Immature natural killer cell (primary cell): ENCODE measurements at places on chromosomes 12 and 14. TPM values are rescaled to one million over a fixed set of nuclear protein-coding genes. Genes with fewer than 3 reads are reported as not detected.

DNA sequence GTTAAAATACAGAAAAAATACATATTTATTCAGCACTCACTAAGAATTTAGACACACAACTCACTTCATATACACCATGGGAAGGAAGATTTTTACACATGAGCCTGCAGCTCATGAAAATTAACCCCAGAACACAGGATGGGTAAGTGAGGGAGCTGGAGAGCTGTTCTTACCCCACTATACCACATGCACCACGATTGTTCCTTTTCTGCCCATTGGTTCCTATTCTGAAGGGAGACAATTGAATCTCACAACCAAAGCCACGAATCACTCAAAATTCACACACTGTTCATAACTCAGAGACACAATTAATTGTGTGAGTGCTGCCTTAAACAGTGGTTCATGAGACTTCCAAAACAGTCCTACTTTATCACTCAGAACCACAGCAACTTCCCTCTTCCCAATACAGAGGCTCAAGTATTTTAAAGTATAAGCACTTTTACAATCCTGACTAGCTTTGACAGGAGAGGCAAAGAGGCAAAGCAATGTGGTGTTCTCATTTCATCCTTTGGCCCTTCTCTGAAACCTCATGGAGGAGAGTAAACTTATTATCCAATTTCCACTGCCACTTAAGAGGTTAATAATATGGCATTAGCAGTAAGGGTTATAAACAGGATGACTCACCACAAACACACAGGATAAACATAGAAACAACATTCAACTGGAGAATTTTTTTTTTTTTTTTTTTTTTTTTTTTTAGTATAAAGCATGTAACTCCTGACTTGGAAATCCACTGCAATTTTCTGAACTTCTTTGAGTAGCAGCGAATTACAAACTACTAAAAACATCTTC is 59.5 kb downstream of the ITPR2 start:
- no peak overlapping the region for H3K27ac ChIP-seq
- peaks cover 36% of the 10 kb centered on the region for H3K36me3 ChIP-seq
- H3K4me1 ChIP-seq = peaks cover 25% of the 10 kb centered on the region
- no peaks in the 10 kb centered on the region for H3K27me3 ChIP-seq
- DNase-seq = no peak
- no peak overlapping the region for H3K4me3 ChIP-seq

DNA sequence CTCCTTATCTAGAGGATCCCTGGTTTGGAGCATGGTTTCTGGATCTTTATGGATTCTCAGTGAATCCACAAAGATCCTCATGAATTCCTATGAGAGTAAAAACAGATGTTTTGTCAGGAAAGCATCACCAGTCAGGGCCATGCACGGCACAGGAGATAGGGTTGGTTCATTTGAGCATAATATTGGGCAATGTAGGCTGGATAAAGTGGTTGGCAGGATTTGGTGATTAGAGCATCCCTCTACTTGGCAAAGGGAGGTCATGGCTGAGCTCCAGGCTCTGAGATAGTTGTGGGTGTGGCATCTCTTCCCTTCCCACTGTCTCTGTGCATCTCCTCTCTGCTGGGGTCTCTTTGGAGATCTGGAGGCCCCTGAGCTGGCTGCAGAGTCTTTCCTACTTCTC is 149.8 kb downstream of the DACT1 start:
- no peaks in the 10 kb centered on the region for H3K4me1 ChIP-seq
- no peak for DNase-seq
- no peak overlapping the region for H3K27ac ChIP-seq
- no peaks in the 10 kb centered on the region for H3K27me3 ChIP-seq
- H3K36me3 ChIP-seq = no peaks in the 10 kb centered on the region

GRCh38 chr14:39704594-39704993 is 272.4 kb upstream of the FBXO33 start:
- no peak overlapping the region for H3K27ac ChIP-seq
- H3K27me3 ChIP-seq = no peaks in the 10 kb centered on the region
- no peak for DNase-seq

- no peak for DNase-seq
- no peaks in the 10 kb centered on the region for H3K27me3 ChIP-seq
- no peaks in the 10 kb centered on the region for H3K4me1 ChIP-seq
- no peaks in the 10 kb centered on the region for H3K36me3 ChIP-seq
- H3K4me3 ChIP-seq = no peak overlapping the region
Measured at GRCh38 chr14:37268788-37269187, 71.1 kb downstream of the MIPOL1 start.

DNA sequence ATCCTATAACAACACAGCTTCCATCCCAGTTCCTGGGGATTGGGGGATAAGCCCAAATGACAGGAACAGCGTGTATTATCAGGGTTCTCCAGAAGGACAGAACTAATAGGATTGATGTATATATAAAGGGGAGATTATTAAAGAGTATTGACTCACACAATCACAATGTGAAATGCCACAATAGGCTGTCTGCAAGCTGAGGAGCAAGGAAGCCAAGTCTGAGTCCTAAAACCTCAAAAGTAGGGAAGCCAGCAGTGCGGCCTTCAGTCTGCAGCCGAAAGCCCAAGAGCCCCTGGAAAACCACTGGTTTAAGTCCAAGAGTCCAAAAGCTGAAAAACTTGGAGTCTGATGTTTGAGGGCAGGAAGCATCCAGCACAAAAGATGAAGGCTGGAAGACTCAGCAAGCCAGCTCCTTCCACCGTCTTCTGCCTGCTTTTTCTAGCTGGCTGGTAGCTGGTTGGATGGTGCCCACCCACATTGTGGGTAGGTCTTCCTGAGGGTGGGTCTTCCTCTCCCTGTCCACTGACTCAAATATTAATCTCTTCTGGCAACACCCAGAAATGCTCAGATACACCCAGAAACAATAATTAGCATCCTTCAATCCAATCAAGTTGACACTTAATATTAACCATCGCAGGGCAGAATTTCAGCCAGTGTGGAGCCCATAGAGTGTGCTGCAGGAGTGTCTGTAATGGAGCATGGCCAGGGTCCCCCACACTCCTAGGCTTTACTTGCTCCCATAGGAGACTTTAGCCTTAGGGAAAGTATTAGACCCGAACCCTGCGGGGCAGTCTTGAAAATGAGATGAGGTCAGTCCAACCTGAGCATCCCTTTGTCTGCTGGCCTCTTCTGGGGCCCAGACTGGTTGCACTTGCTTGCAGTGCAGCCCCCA is 111.1 kb downstream of the SINHCAF start:
- H3K4me1 ChIP-seq = no peaks in the 10 kb centered on the region
- H3K27ac ChIP-seq = no peak overlapping the region
- H3K27me3 ChIP-seq = peaks cover 7% of the 10 kb centered on the region
- H3K36me3 ChIP-seq = no peaks in the 10 kb centered on the region

DNA sequence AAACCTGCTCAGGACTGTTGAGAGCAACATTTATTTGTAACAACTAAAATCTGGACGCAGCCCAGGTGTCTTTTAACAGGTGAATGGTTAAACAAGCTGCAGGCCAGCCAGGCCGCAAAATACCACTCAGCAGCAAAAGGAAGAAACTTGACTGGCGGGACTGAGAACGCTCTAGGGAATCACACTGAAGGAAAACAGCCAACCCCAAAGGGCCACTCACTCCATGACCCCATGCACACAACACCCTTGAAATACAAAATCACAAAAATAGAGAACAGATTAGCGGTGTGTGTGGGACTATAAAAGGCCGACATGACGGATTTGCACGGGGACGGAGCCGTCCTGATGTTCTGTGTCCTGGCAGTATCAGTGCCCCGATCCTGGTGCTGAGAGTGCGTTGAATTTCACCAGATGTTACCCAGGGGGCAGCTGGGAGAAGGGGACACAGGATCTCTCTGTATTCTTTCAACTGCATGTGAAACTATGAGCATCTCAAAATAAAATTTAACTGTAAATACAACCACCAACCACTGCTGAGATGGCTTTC is 23.0 kb downstream of the VPS37B start:
- peaks cover 26% of the 10 kb centered on the region for H3K27me3 ChIP-seq
- DNase-seq = no peak
- peaks cover 6% of the 10 kb centered on the region for H3K36me3 ChIP-seq
- peaks cover 94% of the 10 kb centered on the region for H3K4me1 ChIP-seq
- peak overlapping the region; percentile 99 for H3K4me3 ChIP-seq

GRCh38 chr14:50649691-50650090 is 18.4 kb downstream of the SAV1 start:
- H3K4me1 ChIP-seq = no peaks in the 10 kb centered on the region
- H3K27me3 ChIP-seq = no peaks in the 10 kb centered on the region
- H3K36me3 ChIP-seq = no peaks in the 10 kb centered on the region

DNA sequence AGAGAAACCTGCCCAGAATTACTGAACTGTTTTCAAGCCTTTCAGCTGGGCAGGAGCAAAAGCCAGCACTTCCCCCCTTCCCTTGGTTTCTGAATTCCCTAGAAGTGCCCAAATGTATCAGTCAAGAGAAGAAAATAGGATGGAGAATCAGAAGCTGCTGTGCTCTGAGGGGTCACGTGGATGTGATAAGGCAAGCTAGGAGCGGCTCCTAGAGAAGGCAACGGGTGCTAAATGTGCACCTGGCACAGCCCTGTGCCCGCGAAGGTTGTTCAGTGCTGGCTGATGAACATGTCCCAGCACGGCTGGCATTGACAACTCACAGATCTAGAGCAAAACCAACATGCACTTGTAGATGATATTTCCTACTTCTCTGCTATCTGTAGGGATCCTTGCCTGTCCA is 8.3 kb downstream of the EMG1 start:
- H3K27ac ChIP-seq = no peak overlapping the region
- H3K27me3 ChIP-seq = no peaks in the 10 kb centered on the region
- H3K36me3 ChIP-seq = peaks cover 41% of the 10 kb centered on the region
- no peak for DNase-seq

DNA sequence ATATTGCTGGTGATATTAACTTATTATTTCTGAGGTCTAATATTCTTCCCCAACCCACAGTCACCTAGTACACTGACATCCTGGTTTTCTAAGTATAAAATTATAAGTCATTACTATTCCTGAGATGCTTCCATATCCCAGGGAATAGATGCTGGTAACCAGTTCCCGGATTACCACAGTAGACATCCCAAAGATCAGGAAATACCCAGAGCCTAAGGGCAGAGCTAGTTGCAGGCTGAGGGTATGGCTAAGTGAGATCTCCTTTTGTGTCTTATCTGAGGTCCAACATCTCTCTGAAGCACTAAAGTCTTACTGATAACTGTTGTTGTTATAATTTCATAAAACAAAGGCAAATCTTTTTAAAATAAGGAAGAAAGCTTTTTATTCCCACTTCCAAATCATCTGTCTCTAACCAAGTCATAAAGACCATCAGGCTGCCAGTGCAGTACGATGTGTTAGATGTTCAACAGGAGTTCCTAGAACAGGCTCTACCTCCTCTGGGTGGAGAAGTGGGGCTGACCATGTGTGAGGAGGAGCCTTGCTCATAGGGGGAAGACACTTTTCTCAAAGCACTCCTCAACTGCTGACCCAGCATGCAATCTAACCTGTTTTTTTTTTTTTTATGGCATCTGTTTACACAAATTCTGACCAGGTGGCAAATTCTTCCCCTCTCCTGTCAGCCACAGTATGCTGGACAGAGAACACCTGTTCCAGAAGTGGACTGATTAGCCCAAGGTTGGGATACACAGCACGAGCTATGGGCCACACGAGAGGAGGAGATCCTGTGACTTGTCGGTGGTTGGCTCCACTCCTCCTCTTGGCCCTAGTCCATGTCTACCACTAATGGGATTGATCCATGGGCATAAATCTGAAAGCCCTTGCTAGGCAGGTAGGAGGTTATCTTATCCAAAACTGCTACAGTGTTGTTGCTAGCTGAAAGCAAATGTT is 16.1 kb upstream of the GRIP1 start:
- no peak for DNase-seq
- no peak overlapping the region for H3K27ac ChIP-seq
- H3K36me3 ChIP-seq = no peaks in the 10 kb centered on the region
- H3K27me3 ChIP-seq = peaks cover 14% of the 10 kb centered on the region
- peaks cover 11% of the 10 kb centered on the region for H3K4me1 ChIP-seq
- H3K4me3 ChIP-seq = no peak overlapping the region

DNA sequence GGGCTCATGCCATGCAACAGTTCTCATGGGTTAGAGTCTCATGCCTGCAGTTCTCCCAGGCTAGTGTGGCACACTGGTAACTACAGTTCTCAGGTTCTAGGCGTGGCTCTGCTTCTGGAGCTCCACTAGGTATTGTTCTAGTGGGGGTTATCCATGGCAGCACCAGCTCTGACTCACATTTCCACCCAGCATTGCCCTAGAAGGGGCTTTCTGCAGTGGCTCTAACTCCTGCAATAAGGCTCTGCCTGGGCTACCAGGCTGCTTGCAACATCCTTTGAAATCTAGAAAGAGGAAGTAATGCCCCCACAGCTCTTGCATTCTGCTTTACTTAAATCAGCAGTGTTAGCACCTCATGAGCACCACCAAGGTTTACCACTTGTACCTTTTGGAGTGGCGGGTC is 220.3 kb upstream of the ARID2 start:
- H3K36me3 ChIP-seq = peaks cover 7% of the 10 kb centered on the region
- H3K27me3 ChIP-seq = no peaks in the 10 kb centered on the region
- H3K27ac ChIP-seq = peak overlapping the region; percentile 59
- peak overlapping the region; percentile 3 for H3K4me3 ChIP-seq

- no peaks in the 10 kb centered on the region for H3K36me3 ChIP-seq
- peaks cover 14% of the 10 kb centered on the region for H3K4me1 ChIP-seq
- no peak for DNase-seq
- no peak overlapping the region for H3K4me3 ChIP-seq
- peaks cover 3% of the 10 kb centered on the region for H3K27me3 ChIP-seq
Measured at GRCh38 chr12:49946497-49946896, 4.0 kb upstream of the AQP2 start.

- no peaks in the 10 kb centered on the region for H3K36me3 ChIP-seq
- H3K4me1 ChIP-seq = no peaks in the 10 kb centered on the region
- no peak overlapping the region for H3K27ac ChIP-seq
- H3K4me3 ChIP-seq = no peak overlapping the region
Measured at GRCh38 chr12:42490261-42490842, 99.2 kb downstream of the PRICKLE1 start.

GRCh38 chr12:11765817-11766794 is 116.6 kb downstream of the ETV6 start:
- H3K36me3 ChIP-seq = no peaks in the 10 kb centered on the region
- peaks cover 4% of the 10 kb centered on the region for H3K27me3 ChIP-seq
- H3K27ac ChIP-seq = peak overlapping the region; percentile 13

DNA sequence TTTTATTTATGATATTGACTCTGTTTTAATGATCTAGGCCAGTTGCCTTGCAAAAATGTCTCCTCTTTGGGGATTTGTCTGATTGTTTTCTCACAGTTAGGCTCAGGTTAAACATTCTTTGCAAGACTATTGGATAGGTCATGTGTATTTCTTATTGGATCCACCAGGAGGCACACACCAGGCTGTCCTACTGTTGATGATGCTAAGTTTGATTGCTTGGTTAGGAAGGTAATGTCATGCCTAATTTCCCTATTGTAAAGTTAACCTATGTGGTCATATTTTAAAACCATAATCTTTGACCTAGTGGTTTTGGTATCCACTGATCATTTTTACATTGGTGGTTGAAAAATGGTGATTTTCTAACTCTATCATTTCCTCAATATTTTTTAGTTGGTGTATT is 137.1 kb downstream of the BRMS1L start:
- no peaks in the 10 kb centered on the region for H3K36me3 ChIP-seq
- H3K4me3 ChIP-seq = no peak overlapping the region
- H3K27ac ChIP-seq = no peak overlapping the region

RND1 gene
- polyA plus RNA-seq = 1.7 TPM

ITGB7 gene
- 289 TPM for polyA plus RNA-seq

P2RX7 gene
- polyA plus RNA-seq = 12.9 TPM

RFLNA gene
- polyA plus RNA-seq = not detected

SOAT2 gene
- not detected for polyA plus RNA-seq
